ENCODE measurements at places on chromosomes 5 and 9. TPM values are rescaled to one million over a fixed set of nuclear protein-coding genes. Genes with fewer than 3 reads are reported as not detected.

LRRC70 gene
- total RNA-seq = 24.0 TPM

CNTNAP3B gene
- 361 TPM for total RNA-seq

ADRA1B gene
- total RNA-seq = under 0.01 TPM

ARSI gene
- 0.16 TPM for total RNA-seq

CDKN2A gene
- 5.4 TPM for total RNA-seq

KCNIP1 gene
- total RNA-seq = 0.32 TPM

CDH10 gene
- 0.57 TPM for total RNA-seq

IRX2 gene
- not detected for total RNA-seq

SLC9A3 gene
- 0.32 TPM for total RNA-seq

SOWAHA gene
- total RNA-seq = not detected

ENHO gene
- 0.06 TPM for total RNA-seq

RNF183 gene
- not detected for total RNA-seq

EPB41L4B gene
- total RNA-seq = 0.16 TPM

GKAP1 gene
- total RNA-seq = 1.3 TPM

CEP72 gene
- total RNA-seq = 3.4 TPM

HRCT1 gene
- 0.32 TPM for total RNA-seq

TRIM36 gene
- total RNA-seq = 0.49 TPM

SPINK6 gene
- not detected for total RNA-seq

BNIP1 gene
- total RNA-seq = 14.0 TPM

RANBP3L gene
- not detected for total RNA-seq

GCNT4 gene
- 0.25 TPM for total RNA-seq

KCTD16 gene
- total RNA-seq = 0.06 TPM

HNRNPAB gene
- total RNA-seq = 51.0 TPM

SEMA4D gene
- total RNA-seq = 8.4 TPM

GABRA1 gene
- not detected for total RNA-seq

DIPK1B gene
- total RNA-seq = 109 TPM

PFN3 gene
- total RNA-seq = not detected

PCDHGB3 gene
- total RNA-seq = 8.4 TPM

SHISAL2B gene
- total RNA-seq = not detected

DND1 gene
- 0.49 TPM for total RNA-seq

PDLIM4 gene
- total RNA-seq = 15.7 TPM

Data from bladder microvascular endothelial cell (primary cell).